ENCODE measurements at places on chromosomes 7 and 10.

DNA sequence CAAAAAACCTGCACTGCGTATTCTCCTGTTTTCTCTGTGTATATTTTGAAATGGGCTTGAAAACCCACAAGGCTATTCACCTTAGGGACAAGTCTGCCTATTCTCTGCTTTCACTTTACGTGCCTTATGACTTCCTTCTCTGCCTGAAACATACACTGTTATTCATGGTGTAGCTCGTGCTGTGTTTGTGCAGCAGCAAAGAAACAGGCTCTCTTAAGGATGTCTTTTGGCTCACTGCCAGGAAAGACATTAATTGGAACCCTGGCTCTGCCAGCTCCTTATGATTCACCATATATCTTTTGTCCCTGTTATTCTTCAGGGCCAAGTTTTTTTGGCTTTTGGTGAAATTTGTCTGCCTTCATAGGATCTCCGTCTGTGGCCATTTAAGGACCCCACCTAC lies 92.4 kb downstream of the TMEM106B start:
- DNase-seq, result peak; percentile 4

- DNase-seq, result no peak
Measured at GRCh38 chr10:88089498-88089897, 226.1 kb downstream of the PTEN start.

GRCh38 chr10:123007558-123008354 lies 839 bp downstream of the IKZF5 start:
- DNase-seq, result peak; percentile 53

DNA sequence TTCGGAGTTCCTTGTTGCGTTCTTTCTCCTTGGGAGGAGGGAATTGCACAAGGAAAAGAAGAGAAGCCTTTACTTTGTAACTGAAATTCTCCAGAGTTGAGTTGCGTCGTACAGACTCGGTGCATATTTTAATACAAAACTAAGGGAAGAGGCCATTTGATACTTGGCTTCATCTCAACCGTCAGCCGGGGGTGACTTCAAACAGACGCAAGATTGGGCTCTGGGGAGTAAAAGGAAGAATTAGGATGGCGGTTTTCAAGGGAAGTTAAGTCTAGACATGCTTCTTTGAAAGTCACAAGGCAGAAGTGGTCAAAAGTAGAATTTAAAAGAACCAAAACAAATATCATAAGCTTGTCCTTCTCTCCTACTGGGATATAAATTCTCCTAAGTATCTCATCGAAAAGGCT lies 1.6 kb downstream of the PRR15 start:
- no peak for DNase-seq

DNA sequence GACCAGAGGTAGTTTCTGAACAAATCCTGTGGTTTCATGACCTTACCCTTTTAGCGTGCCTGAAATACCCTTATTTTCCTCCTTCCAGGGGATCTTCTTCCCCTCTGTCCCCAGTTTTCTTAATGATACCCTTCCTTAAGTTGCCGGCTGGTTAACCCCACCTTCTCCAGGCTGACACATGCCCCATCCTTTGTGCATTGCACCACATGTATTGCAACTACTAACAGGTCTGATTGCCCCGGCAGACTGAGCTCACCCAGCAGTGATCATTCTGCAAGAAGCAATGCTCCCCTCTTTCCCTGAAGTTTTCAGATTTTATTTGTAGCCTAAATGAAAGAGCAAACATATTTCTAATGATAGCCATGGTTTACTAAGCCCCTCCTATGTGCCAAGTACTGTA lies 108.2 kb downstream of the HIP1 start:
- DNase-seq, result no peak

DNA sequence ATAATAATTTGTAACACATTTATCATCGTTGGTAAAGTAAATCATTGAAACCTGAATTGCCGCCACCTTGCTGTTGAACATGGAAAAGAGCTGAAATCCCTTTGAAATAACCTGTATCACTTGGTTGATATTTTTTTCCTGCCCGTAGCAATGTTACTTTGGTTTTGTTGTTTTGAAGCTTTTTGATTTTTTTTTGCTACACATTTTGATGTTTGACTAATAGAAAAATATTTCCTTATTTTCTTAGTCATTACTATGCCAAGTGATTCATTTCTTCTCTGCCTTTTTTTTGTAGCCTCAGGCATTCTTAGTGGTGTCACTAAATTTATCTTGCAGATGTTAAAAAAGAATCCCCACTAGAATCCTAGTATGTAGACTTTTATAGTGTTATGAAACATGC lies 235.1 kb upstream of the MEOX2 start:
- no peak for DNase-seq

DNA sequence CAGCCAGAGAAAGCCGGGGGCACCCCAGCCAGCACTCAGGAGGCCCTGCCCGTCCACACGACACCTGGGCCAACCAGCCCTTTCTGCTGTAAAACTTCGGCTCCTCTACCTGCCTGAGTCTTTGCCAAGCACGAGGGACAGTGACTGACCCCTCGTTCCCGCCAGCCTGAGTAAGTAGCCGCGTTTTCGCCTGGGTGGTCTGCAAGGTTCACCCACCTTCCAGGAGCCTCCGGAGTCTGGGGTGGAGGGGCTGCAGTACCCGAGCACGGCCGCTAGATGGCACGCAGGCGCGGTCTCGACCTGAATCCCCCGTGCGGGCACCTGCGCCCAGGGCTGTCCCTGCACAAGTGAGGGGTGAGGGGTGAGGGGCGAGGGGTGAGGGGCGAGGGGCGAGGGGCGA lies 192.7 kb downstream of the PTPRN2 start:
- peak; percentile 4 for DNase-seq

DNA sequence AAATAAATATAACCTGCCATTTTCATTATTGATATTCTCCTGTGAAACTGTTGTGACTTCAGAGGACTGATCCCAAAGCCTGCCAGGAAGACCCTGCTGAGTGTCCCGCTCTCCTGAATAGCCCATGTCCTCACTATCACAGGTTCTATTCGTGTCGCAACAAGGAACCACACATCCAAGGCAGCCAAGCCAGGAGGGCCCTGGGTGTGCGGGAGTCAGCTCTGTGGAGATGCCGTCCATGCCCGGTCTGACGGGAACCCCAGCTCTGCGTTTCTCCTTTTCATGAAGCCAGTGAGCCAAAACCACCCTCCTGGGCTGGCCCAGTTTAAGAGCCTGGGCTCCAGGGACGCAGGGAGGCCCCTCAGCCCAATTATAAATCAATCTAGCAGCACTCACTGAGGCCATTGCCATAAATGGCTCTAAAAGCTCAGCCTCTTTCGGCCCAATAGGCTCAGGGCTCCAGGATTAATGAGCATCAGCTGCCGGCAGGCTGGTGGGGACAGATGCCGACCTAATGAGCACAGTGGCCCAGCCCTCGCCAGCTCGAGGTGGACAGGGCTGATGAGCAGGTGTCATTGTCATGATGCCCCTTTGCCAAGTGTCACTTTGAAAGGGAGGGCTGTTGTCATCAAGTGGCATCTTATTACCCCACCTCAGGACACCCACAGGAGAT lies 177.9 kb downstream of the PLXNA4 start:
- no peak for DNase-seq

DNA sequence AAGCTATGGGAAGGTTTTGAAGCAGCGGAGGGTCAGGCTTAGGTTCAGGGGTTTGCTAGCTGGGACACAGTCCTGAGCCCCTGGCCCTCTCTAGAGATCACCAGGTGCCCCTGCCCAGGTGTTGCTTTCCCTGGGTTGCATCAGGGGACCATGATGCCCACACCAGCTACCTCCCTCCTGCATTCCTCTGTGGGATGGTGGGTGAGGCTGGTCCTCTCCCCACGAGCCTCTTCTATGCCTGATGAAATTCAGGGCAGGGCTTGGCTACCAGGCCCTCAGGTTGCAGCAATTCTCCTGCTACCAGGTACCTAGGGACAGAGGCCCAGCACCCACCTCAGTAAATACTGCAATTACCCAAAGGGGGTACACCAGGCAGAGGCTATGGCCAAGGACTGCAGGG lies 10.8 kb upstream of the SLC29A3 start:
- DNase-seq, result no peak

- peak; percentile 45 for DNase-seq
Measured at GRCh38 chr7:27608776-27609495, 53.7 kb downstream of the HIBADH start.

DNA sequence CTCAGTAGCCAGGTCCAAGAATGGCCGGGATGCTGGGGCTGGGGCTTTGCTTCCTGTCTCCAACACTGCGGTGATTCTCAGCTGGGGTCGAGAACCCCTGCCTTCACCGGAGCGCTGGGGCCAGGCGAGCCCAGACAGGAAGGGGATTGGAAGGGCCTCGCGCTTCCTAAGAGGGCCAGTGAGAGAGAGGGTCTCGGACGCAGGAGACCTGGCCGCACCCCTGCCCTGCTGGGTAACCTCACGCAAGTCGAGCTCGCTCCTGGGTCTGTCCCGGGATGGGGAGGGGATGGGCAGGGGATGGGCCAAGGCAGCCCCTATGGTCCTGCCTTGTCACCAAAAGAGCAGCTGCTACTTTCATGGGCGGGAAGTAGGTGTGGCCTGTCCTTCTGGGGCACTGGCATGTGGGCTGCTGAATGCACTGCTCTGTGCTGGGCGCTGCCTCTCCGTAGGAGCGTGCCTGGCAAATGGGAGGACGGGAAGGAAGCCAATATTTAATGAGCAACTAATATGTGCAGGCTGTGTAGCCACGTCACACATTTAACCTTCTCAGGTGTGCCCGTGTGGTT lies 20.0 kb downstream of the KCNK18 start:
- DNase-seq, result peak; percentile 32

- no peak for DNase-seq
Measured at GRCh38 chr10:125269716-125270115, 109.4 kb upstream of the CTBP2 start.

DNA sequence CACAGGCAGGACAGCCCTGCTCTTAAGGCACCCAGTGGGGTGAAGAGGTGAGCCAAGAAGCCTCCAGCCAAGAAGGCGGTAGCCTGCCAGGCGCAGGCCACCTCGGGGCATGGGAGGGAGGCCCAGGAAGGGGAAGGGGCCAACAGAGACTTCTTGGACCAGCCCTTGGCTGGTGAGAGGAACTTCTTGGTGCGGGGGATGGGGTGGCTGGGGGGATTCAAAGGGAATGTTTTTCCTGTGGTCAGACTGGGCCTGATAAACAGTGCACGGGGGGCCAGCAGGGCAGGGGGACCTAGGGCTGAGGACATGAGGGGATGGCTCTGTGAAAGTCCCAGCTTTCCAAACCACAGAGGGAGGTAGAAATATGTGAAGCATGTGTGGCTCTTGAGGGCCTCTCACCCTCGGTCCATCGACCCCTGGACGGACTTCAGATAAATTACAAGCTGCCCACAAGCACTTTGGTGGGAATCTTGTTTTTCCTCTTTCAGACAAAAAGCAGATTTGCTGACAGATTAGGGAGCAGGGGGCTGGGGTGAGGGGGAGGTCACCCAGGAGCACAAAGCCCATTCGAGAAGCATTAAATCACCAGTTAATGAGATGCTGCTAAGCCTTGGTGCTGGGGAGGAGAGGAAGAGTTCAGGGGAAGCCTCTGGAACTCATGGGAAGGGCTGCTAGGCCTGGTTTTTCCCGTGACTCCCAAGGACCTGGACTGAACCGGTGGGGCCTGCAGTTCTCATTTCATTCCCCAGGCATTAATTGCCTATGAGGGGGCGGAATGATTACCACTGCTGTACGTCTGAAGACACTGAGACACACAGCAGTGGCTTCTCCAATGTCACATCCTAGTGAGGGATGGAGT lies 11.3 kb downstream of the CRYGN start:
- DNase-seq, result no peak

GRCh38 chr10:113382691-113383090 lies 170.2 kb upstream of the HABP2 start:
- DNase-seq, result no peak

GRCh38 chr7:90579181-90579688 lies 16.9 kb upstream of the CDK14 start:
- peak; percentile 29 for DNase-seq

DNA sequence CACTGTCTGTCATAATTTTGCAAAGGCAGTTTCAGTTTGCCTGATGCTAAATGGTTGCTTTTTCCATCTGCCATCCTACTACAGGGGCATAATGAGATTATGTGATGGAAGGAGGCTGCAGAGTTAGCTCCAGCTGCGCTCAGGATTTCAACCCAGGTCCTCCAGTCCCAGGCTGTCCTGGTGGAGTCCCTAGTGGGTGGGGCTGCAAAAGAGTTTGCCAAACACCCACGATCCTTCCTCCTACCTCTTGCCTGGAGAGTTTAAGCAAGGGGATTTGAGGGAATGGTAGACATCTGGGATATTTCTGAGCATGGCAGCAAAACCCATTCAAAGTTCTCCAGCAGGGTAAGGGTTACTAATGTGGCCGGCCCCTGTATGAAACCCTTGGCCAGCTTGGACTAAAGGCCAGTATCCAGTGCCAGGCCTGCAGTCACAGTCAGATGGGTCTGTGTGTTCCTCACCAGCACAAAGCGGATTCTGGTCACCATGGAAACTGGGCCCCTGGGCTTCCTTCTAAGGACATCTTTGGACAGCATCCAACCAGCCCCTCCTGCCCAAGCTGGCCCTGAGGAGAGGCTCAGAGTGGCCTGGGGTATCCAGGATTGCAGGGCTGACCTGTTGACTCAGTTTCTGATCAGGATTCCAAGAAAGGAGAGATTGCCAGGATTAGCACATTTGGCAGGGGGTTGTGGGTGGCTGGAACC lies 42.7 kb upstream of the CHST3 start:
- no peak for DNase-seq

- DNase-seq, result no peak
Measured at GRCh38 chr10:99564361-99564760, 31.6 kb downstream of the NKX2-3 start.

- DNase-seq, result no peak
Measured at GRCh38 chr10:92124616-92125143, 166.2 kb downstream of the CPEB3 start.

DNA sequence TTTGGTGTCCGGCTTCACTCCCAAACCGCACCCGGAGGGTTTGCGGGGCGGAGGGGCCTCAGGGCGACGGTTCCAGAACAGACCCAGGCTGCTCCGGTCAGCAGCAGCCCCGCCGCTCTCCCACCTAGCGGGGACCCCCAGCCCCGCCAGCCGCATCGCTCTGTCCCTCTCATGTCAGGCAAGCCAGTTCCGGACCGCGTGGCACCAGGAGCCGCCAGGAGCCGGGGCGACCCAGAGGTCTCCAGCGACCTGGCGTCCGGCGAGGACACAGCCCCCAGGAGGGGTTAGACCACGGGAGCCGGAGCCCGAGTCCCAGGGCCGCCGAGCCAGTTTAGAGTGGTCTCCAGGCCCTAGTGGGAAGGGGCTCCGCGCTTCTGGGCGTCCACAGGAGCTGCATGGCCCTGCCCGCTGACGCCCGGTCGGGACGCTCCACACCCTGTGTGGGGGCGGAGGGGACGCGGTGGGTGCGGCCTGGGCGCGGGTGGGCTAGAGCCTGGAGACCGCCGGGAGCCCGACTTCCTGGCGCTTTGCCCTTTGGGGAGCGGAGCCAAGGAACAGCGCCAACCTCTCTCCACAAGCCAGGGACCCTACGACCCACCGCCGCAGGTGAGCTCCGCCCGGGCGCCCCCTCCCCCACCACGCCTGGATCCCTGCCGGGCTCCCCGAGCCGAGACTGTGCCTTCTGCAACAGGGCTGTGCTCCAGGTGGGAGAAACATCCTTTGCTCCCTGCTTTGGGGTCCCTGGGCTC lies 43.4 kb downstream of the ZNF117 start:
- peak; percentile 22 for DNase-seq

- no peak for DNase-seq
Measured at GRCh38 chr7:139673230-139673629, 104.6 kb downstream of the HIPK2 start.
